ENCODE measurements at places on chromosomes 2 and 18.

DNA sequence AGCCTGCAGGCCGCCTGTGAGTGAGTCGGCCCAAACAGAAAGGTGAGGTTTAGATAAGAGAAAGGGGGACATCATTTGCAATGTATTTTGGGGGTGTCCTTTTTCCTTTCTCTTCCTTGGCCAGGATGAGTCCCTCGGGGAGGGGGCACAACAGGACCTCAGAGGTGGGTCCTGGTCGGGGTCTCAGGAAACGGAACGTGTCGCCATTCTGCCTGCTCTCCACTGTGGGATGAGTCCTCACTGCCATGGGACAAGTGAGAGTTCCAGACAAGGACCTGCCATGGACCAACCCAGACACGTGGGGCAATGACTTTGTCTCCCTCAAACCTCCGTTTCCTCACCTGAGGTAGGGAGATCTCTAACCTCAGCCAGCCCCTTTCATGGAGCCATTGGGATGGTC lies 67.9 kb upstream of the TAF1B start:
- no peak for DNase-seq

- DNase-seq, result no peak
These were observed 93.3 kb downstream of the ALPK2 start for GRCh38 chr18:58535340-58536201.

DNA sequence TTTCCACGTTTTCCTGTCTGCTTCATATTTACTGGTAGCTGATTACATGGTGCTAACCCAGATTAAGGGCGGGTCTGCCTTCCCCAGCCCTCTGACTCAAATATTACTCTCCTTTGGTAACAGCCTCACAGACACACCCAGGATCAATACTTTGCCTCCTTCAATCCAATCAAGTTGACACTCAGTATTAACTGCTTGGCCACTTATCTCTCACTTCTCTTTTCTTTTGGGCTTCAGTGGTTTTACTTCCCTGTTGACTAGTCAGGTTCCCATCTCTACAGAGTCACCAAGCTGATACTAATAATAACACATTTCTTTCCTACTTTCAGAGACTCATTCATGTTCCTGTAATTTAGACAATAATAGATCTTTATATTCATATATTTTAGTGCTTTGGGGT lies 302.2 kb upstream of the MAP2 start:
- DNase-seq, result no peak

- DNase-seq, result no peak
These were observed 1.0 kb upstream of the SNRNP200 start for GRCh38 chr2:96306370-96306769.

- no peak for DNase-seq
These were observed 66.7 kb downstream of the SPATS2L start for GRCh38 chr2:200373231-200373630.

- DNase-seq, result no peak
These were observed 192.8 kb downstream of the ZNF407 start for GRCh38 chr18:74790451-74790850.

DNA sequence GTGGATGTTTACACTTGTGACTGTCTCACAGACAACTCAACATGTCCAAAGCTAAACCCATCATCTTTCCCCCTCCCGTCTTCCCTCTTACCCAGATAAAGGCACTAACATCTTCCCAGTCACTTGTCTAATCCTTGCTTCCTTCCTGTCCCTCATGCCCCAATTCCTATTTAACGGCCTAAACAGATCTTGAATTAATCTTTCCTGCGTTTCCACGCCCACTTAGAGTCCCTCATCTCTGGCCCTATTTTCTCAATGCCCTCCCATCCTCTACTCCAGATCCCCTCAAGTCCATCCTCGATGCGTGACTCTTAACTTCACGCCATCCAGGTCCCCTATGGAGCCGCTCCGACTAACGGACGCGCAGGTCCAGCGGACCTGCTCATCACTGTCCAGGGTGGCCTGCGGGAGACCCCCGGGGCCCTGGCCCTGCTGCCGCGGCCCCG lies 682 bp upstream of the SCLY start:
- no peak for DNase-seq

DNA sequence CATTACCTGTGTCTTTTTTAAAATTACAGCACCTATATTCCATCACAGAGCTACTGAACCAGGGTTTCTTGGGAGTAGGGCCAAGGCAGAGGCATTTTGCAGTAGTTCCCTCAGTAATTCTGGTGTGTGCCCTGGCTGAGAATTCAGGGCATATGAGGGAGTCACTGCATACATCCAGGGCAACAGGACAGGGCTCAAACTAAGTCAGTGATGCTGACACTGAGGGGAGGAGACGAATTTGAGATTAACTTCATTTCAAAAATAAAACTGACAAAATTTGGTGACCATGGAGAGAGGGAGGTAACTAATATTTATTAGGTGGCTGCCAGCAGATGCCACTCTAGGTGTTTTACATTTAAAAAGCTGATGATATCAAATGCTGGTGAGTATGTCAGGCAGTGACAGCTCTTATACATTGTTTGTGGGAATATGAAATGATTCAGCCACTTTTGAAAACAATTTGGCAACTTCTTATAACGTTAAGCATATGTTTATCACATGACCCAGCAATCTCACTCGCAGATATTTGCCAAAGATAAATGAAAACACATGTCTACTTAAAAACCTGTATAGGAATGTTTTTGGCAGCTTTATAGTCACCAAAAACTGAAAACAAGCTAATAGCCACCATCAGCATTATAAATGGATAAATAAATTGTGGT lies 20.3 kb downstream of the STRADB start:
- no peak for DNase-seq

GRCh38 chr2:104826016-104826415 lies 27.9 kb upstream of the POU3F3 start:
- DNase-seq, result no peak

- DNase-seq, result no peak
These were observed 90.9 kb downstream of the CCDC138 start for GRCh38 chr2:108877506-108877905.

GRCh38 chr2:176106581-176107539 lies at the start of gene HOXD11:
TSS of gene HOXD11 (plus strand) at chr2:176107280. CDS start at chr2:176107356, 76 bp downstream.
- DNase-seq, result no peak

DNA sequence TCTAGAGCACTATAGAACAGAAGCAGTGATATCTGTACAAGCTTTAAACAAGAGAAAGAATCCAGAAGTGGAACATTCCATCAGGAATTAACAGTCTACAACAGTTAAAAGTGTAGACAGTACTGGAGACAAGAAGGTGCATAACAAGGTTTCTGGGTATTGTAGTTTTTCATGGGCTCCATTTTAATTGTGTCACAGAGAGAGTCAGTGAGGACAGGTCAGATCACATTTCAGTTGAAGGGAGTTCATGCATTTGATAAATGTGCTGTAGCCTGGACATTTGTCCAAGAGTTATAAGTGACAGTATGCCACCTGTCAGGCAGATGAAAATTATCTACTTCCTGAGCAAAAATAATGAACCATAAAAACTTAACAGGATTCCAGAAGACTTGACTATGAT lies 328.6 kb downstream of the CNTNAP5 start:
- no peak for DNase-seq

DNA sequence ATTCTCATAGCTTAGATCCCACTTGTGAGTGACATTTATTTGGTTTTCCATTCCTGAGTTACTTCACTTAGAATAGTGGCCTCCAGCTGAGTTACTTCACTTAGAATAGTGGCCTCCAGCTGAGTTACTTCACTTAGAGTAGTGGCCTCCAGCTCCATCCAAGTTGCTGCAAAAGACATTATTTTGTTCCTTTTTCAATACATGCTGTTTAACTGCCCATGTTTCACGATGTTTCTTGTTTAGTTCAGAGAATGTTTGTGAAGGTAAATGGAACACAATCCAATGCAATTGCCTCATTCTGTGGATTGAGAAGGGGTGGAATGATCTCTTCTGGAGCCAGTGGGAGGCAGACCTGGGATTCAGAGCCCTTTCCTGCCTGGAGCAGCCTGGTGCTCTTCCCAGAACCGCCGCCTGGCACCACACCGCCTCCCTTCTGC lies 273.5 kb upstream of the ATP5MC3 start:
- DNase-seq, result no peak

DNA sequence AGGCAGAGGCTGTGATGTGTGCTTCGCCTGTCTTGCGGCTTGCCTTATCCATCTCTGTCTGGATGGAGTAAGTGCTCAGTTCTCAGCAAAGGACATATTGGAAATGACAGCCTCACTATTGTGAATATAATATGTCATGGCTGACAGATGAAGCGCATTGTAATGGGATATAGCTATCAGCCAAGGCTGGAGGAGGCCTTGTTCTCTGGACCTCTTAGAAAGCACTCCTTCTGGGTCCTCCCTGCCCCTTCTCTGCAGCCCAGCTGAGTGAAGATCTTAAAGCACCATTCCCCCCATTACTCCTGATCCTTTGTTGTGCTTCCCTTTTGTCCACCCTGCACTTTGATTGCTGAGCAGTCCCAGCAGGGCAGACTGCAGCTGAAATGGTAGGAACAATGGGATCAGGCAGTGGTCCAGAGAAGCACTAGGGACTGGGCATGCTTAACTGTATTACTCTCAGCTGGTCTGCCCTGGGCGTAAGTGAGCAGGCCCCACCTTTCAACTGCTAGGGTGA lies 265.3 kb downstream of the SETBP1 start:
- DNase-seq, result no peak

DNA sequence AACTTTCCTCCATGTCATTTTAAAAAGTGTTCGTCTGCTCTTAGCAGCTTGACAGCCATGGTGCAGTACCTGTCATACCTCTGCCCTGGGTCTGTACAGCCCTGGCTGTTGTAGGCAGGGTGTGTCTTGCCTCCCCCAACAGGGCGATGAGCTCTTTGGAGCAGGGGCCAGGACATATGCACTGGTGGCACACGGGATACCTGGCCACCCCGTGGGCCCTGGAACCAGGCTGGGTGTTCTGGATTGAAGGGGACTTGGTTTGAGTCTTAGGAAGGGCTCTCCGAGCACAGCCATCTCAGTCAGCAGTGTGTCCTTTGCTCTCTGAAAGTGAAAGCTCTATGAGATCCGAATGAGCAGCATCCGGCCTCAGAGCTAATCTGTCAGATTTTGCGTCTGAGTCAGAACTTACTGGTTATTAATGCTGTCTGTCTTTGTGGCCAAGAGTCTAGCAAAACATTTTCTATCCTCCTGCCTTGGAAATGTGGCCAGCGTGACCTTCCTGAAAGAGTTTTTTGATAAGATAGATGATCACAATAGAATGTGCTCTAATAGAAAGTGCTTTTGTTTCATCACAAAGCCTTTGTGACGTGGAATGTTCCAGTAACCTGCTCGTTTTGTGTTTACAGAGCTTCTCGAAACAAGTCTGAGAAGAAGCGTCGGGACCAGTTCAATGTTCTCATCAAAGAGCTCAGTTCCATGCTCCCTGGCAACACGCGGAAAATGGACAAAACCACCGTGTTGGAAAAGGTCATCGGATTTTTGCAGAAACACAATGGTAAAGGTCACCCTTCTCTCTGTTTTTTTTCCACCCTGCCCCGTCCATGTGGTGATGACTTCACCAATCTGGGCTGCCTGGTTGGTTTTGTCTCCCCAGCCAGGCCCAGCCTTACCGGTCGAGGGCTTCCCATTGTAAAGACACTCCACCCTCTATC lies 77.3 kb upstream of the RPL31 start:
- no peak for DNase-seq

- DNase-seq, result no peak
These were observed 804.7 kb upstream of the PIK3C3 start for GRCh38 chr18:41150316-41150715.

DNA sequence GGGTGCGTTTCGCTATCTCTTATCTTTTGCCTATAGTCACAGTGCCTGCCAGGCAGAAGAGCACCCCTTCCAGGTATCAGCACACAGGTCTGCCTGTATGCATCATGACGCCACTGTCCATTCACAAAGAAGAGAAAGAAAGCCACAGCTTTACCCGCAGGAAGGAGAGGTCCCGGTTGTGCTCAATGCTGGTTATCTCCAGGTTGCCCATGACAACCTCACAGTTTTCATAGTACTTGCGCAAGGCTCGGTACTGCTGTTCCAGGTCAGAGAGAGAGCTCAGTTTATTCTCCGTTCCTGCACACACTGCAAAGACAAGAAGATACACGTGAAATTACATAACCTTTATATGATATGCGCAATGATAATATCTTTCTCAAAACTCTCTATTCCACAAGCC lies 414.0 kb downstream of the ERBB4 start:
- DNase-seq, result no peak

- no peak for DNase-seq
These were observed 600.8 kb downstream of the CPS1 start for GRCh38 chr2:211157211-211157610.

DNA sequence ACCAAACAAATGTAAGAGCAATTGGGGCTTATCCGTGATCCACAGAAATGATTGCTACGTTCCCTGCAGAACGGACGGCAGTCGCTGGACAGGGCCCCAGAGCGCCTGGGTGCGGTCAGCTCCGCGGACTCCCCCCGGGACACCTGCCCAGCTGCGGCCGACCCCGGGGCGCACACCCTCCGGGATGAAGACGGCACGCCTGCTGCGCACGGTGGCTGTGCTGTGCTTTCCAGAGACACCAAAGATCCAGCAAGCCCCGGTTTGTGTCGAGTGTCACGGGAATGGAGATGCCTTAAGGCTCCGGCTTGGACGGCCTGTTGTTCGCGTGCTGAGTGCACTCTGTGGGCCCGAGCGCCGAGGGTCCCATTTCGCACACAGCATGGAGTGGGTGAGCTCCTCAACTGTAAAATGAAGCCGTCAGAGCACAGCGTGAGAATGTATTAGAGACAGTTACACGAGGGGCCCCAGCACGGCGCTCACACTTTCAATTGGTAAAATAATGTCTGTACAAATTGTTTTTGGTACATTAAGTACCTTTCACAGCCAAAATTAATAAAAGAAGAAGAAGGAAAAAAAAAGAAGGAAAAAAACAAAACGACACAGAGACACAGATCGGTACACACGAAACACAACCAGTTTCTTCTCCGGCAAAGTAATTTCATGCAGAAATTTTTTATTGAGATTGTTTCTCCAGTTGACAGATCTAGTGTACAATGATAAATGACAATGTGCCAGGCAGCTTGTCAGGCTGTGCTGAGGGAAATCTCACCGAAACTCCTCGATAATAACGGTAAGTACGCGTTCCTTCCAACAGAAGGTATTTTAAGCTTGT lies 615.8 kb upstream of the SALL3 start:
- no peak for DNase-seq

- DNase-seq, result no peak
These were observed 35.5 kb downstream of the TGFBRAP1 start for GRCh38 chr2:105294046-105294445.

DNA sequence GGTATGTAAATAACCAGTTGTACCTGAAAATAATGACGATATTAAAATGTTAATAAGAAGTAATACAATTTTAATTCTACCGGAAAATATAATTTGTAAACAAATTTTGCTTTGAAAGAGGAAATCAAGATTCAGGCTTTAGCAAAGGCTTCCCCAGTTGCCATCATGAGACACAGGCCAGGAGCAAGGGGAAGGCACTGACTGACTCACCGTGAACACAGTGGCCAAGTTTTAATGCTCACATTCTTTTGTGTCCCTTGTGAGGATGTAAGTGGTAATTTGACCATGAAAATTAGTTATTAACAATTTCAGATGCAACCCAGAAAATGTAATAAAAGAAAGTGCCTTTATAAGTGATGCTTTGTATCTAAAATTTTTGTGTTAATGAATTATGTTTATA lies 164.1 kb downstream of the GREB1L start:
- DNase-seq, result no peak

All from activated naive CD8-positive, alpha-beta T cell treated with anti-CD3 and anti-CD28 coated beads, Interleukin-2, amount 10 ng/mL, durations not matched to agents 7 days and 5 days (primary cell).